Activated naive CD8-positive, alpha-beta T cell treated with anti-CD3 and anti-CD28 coated beads, Interleukin-2, amount 50 U/mL, for 24 hours (primary cell): ENCODE measurements at places on chromosomes 4 and X.
A peak's percentile ranks its signal among the peaks of the same experiment; 100 is the strongest.

- H3K36me3 ChIP-seq = no peaks in the 10 kb centered on the region
- H3K27me3 ChIP-seq = no peaks in the 10 kb centered on the region
- H3K4me1 ChIP-seq = peaks cover 19% of the 10 kb centered on the region
- H3K27ac ChIP-seq = no peak overlapping the region
- DNase-seq = no peak
Observed at GRCh38 chrX:68827256-68827655, 1.6 kb upstream of the EFNB1 start.

DNA sequence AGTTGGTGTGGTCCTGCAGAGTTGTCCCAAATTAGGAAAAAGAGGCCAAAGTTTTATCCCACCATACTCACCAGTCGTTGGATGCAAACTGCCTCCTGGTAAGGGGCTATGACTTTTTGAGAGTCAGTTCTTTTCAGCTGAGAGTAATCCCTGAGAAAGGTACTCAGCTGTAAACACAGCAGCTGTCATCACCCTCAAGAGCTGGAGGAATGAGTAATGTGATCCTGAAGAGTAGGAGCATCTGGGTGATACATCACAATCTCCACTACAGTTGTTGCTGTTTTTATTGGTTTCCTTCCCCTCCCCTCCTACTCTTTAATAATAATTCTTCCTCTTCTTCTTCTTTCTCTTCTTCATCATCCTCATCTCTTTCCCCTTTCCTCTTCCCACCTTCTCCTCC, 5.7 kb downstream of the MAGEE1 start:
- H3K27me3 ChIP-seq = no peaks in the 10 kb centered on the region
- H3K27ac ChIP-seq = no peak overlapping the region
- no peaks in the 10 kb centered on the region for H3K36me3 ChIP-seq

DNA sequence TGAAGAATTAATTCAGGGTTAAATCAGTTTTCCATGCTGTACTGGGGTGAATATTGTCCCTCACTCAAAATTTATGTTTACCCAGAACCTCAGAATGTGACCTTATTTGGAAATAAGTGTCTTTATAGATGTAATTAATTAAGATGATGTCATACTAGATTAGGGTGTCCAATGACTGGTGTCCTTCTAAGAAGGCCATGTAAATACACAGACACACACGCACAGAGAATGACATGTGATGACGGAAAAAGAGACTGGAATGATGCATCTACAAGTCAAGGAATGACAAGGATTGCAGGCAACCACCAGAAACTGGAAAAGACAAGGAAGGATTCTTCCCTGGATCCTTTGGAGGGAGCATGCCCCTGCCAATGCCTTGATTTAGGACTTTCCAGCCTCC, 84.6 kb upstream of the GPR34 start:
- no peaks in the 10 kb centered on the region for H3K4me1 ChIP-seq
- no peak for DNase-seq
- H3K27ac ChIP-seq = no peak overlapping the region
- peaks cover 6% of the 10 kb centered on the region for H3K36me3 ChIP-seq
- H3K4me3 ChIP-seq = no peak overlapping the region

GRCh38 chrX:136380010-136380769, 79.4 kb downstream of the ADGRG4 start:
- no peaks in the 10 kb centered on the region for H3K27me3 ChIP-seq
- no peak overlapping the region for H3K4me3 ChIP-seq
- no peaks in the 10 kb centered on the region for H3K4me1 ChIP-seq
- no peak overlapping the region for H3K27ac ChIP-seq

- no peak overlapping the region for H3K4me3 ChIP-seq
- DNase-seq = no peak
- H3K27ac ChIP-seq = no peak overlapping the region
- no peaks in the 10 kb centered on the region for H3K27me3 ChIP-seq
- peaks cover 40% of the 10 kb centered on the region for H3K4me1 ChIP-seq
Observed at GRCh38 chrX:9519546-9520216, 54.8 kb downstream of the TBL1X start.

DNA sequence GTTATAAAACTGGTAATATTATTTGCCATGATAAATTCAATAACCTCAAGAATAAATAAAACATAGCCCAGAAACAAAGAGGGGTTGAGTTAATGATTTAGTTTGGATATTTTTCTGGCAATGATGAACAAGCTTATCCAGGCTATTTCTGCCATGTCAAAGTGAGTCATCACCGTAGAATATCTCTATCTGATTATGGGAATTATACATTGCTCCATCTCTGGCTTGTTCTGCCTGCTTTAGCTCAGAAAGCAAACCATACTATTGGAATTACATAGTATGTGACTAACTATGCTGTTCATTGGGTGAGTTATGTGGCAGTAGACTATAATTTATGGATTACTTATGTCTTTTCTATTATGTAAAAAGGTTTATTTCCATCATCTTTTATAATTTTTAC, 680.1 kb upstream of the AADAT start:
- no peak for DNase-seq

GRCh38 chrX:2311501-2311900, 189.3 kb downstream of the DHRSX start:
- H3K4me3 ChIP-seq = no peak overlapping the region
- H3K36me3 ChIP-seq = peaks cover 26% of the 10 kb centered on the region
- H3K27ac ChIP-seq = no peak overlapping the region
- no peaks in the 10 kb centered on the region for H3K4me1 ChIP-seq
- no peak for DNase-seq

GRCh38 chr4:48008021-48008596, 8.4 kb downstream of the CNGA1 start:
- no peak overlapping the region for H3K4me3 ChIP-seq
- peaks cover 9% of the 10 kb centered on the region for H3K36me3 ChIP-seq
- no peak for DNase-seq
- H3K4me1 ChIP-seq = no peaks in the 10 kb centered on the region

DNA sequence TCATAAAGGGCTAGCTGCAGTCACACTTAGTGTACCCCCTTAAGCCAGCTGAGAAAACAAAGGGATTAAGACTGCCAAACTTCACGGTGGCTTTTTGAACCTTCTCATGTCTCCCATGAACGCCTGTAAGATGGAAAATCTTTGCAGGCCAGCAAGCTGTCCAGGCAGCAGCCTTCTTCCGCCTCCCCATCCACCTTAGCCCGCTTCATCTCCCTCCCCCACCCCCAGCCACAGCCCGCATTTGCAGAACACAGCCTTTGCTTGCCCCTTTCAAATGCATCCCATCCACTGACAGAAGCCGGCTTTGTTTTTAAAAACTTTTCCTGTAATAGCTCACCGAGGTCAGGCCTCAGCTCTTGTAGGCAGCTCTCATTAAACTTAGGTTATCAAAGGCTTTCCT, 113.8 kb upstream of the FAM9B start:
- H3K4me3 ChIP-seq = no peak overlapping the region
- DNase-seq = no peak
- peaks cover 9% of the 10 kb centered on the region for H3K36me3 ChIP-seq
- peaks cover 6% of the 10 kb centered on the region for H3K4me1 ChIP-seq
- H3K27ac ChIP-seq = no peak overlapping the region

DNA sequence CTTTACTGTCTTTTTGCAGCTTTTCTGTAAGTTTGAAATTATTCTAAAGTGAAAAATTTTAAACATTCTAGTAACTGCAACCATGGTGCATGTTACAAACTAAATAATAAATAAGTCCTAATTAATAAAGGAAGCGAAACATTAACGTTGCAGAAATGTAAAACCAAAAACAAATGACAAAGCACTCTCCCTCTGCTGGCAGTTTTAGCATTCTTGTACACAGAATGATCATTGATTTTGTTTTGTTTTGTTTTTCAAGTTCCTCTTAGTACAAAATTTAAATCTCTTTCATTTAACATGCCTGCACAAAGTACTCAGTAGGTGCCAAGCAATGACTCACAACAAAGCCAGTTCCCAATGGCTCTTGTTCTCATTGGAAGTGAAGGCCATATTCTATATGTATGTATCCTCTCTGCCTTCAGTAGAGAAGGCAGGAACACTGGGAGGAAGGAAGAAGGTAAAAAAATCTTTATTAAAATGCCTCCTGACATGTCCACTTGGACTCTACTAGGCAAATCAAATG, 13.7 kb upstream of the TMSB4X start:
- no peaks in the 10 kb centered on the region for H3K27me3 ChIP-seq
- no peak overlapping the region for H3K4me3 ChIP-seq
- H3K36me3 ChIP-seq = no peaks in the 10 kb centered on the region
- peak overlapping the region; percentile 59 for H3K27ac ChIP-seq
- no peak for DNase-seq
- H3K4me1 ChIP-seq = peaks cover 62% of the 10 kb centered on the region

DNA sequence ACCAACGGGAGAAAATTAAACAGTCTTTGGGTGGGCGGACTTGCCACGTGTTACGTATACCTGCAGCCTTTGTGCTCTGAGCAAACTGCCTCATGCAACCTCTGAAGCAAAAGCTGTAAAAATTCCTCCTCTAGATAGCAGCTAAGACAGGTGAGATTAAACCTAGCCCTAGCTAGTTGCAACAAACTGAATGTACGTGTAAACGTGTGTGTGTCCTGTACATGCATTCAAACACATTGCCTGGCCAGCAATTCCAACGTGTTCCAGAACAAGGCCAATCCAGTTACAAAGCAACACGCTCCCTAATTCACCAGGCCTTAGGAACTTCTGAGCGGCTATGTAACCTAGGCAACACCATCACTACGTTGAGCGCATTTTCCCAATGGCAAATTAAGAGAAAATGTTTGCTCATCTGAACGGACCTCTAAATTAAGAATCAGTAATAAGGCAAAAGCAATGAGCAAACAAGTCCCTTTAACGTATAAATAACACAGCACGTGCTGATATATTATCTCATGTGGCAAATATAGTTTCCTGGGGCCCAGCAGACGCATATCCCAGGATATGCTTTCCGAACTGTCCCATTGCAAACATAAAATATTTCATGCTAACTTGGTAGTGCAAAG, 792 bp downstream of the PPID start:
- peak overlapping the region; percentile 93 for H3K4me3 ChIP-seq
- peaks cover 46% of the 10 kb centered on the region for H3K4me1 ChIP-seq
- H3K27me3 ChIP-seq = peaks cover 10% of the 10 kb centered on the region
- DNase-seq = no peak
- H3K36me3 ChIP-seq = peaks cover 43% of the 10 kb centered on the region

- no peak for DNase-seq
- H3K4me3 ChIP-seq = no peak overlapping the region
- no peaks in the 10 kb centered on the region for H3K27me3 ChIP-seq
Observed at GRCh38 chr4:44145868-44146267, 302.7 kb downstream of the KCTD8 start.

- no peaks in the 10 kb centered on the region for H3K4me1 ChIP-seq
- H3K27ac ChIP-seq = no peak overlapping the region
- no peaks in the 10 kb centered on the region for H3K36me3 ChIP-seq
Observed at GRCh38 chrX:38484607-38485498, 76.5 kb upstream of the TSPAN7 start.

GRCh38 chr4:176084769-176085168, 19.1 kb downstream of the WDR17 start:
- H3K27ac ChIP-seq = no peak overlapping the region
- peaks cover 8% of the 10 kb centered on the region for H3K27me3 ChIP-seq
- no peaks in the 10 kb centered on the region for H3K36me3 ChIP-seq
- H3K4me3 ChIP-seq = no peak overlapping the region
- DNase-seq = no peak

DNA sequence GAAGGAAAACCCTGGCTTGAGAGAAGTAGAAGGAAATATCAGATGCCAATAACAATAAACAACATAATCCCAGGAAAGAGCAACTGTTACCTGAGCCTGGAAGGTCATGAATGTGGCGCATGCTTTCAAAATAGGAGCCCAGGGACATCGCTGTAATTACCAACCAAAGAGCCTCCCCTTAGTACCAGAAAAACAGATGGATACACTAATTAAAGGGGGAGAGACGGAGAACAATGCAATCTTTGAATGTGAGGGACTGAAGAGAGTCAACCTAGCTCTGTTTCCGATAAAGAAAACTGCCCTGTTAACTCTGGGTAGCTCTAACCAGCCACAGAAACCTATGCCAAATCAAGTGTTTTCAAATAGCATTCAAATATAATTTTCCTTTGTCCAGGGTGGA, 161.4 kb downstream of the ENOX2 start:
- DNase-seq = no peak
- no peaks in the 10 kb centered on the region for H3K4me1 ChIP-seq
- no peaks in the 10 kb centered on the region for H3K27me3 ChIP-seq
- no peak overlapping the region for H3K27ac ChIP-seq
- H3K4me3 ChIP-seq = no peak overlapping the region
- peaks cover 3% of the 10 kb centered on the region for H3K36me3 ChIP-seq

DNA sequence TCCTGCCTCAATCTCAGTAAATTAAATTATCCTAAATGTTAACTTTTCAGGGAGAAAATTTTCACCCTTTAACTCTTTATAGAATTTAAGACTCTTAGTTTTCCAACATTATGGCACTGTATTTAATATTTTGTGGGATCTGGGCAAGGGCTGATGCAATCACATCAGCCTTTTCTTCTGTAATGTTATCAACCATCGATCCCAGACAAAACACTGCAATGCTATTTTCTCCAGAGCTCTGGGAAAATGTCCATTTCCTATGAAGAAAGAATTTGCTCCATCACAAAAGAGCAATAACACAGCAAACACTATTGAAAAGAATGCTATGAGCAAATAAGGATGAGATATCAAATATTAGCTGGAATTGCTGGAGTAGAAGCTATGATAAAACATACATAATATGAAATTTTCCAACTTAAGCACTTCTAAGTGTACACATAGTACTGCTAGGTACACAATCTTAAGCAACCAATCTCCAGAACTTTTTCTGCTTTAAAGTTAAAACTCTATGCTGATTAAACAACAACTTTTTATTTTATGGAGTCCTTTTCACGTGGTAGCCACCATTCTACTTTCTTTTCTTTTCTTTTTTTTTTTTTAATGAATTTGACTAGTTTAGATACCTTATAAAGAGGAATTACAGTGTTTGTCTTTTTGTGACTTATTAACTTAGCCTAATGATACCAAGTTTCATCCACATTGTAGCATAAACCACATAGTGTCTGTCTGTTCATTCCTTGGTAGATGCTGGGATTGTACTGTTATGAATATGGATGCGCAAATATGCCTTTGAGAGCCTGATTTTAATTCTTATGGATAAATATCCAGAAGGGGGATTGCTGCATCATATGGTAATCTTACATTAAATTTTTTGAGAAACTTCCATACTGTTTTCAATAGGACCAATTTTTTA, 43.6 kb downstream of the UGT2A3 start:
- no peak overlapping the region for H3K27ac ChIP-seq
- no peaks in the 10 kb centered on the region for H3K27me3 ChIP-seq
- no peak overlapping the region for H3K4me3 ChIP-seq

- no peak overlapping the region for H3K27ac ChIP-seq
- H3K4me3 ChIP-seq = no peak overlapping the region
- no peaks in the 10 kb centered on the region for H3K36me3 ChIP-seq
Observed at GRCh38 chr4:71230271-71231128, 108.3 kb upstream of the SLC4A4 start.

DNA sequence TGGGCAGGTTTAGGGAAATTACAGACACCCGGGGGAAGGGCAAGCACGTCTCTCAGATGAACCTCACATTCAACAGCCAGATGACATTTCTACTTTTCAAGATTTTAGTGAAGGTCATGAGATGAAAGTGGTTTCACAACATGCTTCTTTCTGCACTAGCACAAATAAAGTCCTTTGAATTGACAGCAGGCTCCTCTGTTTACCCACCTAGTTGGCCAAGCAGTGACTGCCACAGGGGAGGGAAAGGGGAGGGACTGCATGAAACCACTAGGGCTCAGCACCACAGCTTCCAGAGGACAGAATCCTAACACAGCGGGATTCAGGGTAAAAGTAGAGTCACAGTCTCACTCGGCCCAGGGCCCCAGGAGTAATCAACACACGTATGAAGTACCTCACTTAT, 6.2 kb downstream of the RAB40A start:
- H3K27me3 ChIP-seq = no peaks in the 10 kb centered on the region
- H3K4me1 ChIP-seq = no peaks in the 10 kb centered on the region
- no peak overlapping the region for H3K4me3 ChIP-seq
- no peak for DNase-seq
